ENCODE measurements at places on chromosomes 4 and X. TPM values are rescaled to one million over a fixed set of nuclear protein-coding genes. Genes with fewer than 3 reads are reported as not detected.
A peak's percentile ranks its signal among the peaks of the same experiment; 100 is the strongest.

DNA sequence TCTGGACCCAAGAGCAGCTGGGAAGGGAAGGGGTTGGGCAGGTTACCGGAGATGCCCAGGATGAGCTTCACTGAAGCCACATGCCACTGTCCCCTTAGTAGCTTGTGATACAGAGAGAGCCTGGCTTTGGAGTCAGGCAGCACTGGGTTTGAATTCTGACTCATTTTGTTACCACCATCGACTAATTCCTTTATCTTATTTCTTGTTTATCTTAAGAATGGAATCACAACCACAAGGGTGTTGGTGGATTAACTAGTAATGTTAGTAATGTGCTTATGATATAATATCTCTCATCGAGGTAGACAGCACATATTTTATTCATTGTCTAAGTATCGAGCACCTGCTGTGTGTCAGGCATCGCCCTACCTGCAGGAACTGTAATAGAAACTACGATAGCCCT, 17.7 kb upstream of the STX18 start:
- DNase-seq = no peak

DNA sequence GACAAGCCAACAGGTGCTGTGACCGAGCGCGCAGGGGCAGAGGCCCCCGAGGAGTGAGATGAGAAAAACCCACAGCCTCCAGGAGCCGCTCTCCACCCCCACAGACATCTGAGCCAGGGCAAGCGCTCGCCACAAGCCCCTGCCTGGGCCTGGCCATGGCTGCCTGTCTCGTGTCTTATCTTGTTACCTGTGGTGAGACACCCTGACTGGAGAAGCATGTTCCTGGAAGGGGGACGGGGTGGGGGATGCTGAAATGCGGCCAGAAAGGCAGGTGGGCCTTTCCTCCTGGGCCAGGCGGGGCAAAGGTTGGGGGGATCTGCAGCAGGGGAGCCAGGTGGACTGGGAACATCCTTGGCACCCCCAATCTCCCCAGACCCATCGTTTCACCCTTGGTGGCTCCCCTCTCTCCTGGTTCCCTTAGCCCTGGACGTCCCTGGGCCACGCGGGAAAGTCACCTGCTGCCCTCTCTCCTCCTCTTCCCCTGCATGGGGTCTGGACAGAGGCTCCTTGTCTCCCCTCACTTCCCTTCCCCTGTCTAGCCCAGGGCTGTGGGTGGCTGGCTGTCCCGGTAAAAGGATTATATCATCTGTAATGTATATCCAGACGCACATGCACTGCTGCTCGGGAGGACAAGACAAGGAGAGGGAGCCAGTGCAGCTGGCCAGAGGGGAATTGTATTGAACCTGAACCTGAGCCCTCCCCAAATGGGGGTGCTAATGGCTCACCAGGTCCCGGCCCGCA, 8.4 kb upstream of the DUSP9 start:
- DNase-seq = no peak

GRCh38 chrX:130111220-130112154, 1.2 kb upstream of the ELF4 start:
- DNase-seq = no peak

DNA sequence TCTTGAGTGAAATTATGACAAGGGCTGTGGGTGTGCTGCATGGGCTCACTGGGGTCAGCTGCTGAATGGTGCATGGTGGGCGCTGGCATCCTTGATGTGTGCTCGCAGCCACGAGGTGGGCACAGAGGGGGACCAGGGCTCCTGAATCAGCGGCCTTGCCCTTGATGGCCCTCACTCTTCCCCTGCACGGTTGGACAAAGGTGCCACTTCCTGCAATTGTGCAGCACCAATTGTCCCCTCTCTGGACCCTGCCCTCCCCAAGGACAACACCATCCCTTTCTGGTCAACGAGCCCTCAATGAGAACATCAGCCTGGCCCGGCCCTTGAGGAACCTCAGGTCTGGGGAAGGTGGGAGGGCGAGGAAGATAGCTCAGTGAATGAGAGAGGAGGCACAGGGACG, 16.1 kb downstream of the ABLIM2 start:
- DNase-seq = no peak

DNA sequence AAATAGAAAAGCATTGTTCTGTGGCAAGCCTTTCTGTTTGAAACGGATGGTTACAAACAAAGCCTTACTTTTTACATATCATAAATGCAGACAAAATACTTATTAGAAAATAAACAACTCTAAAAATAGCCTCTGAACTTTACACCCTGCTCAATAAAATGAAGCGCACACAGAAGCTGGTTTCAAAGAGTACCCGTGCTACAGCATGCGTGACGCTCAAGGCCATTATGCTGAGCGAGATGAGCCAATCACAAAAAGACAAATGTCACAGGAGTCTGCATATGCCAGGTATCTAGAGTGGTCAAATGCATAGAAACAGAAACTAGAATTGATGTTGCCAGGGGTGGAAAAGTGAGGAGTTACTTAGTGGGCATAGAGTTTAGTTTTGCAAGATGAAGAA, 326.5 kb upstream of the GATB start:
- no peak for DNase-seq

DNA sequence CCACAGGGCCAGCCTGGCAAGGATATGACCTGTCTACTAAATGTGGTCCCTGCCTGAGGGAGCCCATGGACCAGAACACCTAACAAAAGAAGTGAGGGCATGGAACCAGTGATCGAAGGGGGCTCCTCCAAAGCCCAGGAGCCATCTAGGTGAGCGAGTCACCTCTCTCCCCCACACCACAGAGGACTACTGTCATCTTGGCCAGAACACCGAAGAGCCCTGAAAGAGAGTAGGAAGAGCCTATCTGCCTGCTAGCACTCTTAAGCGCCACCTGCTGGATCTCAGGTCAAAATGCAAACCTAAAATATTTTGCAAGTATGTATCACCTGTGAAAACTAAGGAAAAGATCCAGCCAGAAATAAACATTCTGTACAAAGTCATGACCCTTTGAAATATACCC, 137.9 kb upstream of the ZXDB start:
- DNase-seq = peak; percentile 13

- DNase-seq = no peak
These were observed 106.7 kb downstream of the CORIN start for GRCh38 chr4:47731182-47731581.

DNA sequence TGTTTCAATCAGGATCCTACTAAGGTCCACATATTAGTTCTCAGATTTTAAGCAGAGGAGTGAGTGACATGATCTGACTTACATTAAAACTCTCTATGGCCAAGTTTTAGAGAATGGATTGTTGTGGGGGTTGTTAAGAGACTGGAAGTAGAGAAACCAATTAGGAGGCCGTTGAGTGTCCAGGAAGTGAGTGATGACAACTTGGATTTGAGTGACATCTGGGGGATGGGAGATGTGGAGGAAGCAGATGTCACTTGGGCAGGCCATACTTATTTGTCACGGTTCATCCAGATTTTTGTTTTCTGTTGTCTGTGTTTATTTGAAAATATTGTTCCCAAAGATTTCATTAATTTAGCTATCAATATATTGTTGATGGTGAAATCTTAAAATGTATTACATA, 28.3 kb downstream of the ADD1 start:
- DNase-seq = no peak

DNA sequence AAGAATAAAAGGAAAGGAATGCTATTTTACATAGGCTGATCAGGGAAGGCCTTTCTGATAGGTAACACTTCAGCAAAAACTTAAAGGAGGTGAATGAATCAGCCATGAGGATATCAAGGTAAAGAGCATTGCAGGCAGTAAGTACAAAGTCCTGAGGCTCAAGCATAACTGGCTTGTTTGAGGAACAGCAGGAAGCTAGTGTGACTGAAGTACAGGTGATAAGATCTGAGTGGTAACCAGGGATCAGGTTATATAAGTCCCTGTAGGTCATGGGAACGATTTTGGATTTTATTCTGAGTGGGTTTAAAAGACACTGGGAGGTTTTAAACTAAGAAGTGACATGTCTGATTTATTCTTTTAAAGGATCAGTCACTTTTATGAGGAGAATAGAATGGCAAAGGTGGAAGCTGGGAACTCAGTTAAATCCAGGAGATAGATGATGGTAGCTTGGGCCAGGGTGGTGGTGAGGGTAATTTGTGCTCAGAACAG, 47.1 kb upstream of the THOC2 start:
- no peak for DNase-seq

GRCh38 chr4:107876099-107876498, 51.4 kb downstream of the SGMS2 start:
- DNase-seq = peak; percentile 37

- no peak for DNase-seq
These were observed 43.1 kb downstream of the TMEM164 start for GRCh38 chrX:110046001-110046400.

- no peak for DNase-seq
These were observed 13.7 kb downstream of the IRF2 start for GRCh38 chr4:184460499-184461285.

DNA sequence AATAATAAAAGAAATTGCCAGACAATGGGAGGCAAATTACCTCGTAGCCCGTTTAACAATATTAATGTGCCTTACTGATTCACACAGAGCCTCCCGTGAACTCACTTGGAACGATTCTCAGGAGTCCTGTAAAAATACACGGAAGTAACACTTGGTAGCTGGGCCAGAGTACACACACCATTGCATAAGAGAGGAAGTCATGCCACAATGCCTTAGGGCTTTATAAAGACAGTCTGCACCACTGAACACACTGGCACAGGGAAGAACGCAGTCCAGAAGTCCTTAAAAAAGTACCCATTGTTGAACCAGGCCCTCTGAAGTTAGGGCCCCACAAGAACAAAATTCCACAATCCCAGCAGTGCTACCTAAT, 15.1 kb downstream of the SLC2A9 start:
- DNase-seq = peak; percentile 99

- no peak for DNase-seq
These were observed 21.3 kb upstream of the PNPLA4 start for GRCh38 chrX:7948483-7948882.

DNA sequence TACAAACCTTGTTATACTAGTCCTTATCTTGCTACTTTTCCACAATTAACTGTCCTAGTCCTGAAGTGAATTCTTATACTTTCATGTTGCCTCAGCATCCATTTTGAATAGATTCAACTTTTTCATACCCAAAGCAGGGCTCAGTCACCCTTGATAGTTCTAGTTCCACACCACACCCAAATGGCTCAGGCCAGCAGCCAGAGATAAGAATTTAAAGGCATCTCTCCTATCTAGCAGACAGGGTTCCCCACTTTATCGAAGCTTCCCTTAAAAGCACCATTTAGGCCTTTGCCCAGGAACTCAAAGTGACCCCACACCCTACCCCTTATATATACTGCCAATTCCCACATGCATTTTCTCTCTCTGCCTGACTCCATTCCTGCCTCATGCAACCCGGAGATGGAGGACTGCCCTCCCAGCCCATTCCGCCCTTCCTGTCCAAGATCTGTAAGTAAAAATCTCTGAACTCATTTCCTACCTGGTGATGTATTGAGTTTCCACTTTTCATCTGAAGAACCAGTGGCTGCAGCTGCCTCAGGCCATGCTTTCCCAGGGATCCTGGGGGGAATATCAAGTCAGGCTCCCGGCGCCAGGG, 63.7 kb upstream of the TXK start:
- DNase-seq = no peak

DNA sequence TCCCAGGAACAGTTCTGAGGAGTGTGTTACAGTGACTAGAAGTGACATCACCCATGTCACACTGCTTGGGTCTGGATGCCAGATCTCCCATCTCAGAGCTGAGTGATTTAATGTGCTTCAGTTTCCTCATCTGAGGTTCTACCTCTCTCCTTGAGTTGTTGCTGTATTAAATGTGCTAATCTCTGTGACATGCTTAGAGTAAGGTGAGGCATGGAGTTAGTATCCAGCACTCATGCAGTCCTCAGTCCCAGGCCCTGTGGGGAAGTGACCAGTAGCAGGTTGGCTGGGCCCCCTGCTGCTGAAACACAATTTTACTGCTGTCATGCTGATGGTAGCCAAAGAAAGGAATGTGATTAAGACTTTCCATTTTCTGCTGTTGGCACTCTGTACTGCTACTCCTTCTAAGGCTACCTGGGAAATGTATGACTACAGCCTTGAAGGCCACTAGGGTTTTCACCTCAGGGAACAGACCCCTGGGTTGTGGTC, 639.6 kb downstream of the MID1IP1 start:
- DNase-seq = no peak

- DNase-seq = no peak
These were observed 111.4 kb downstream of the ATXN3L start for GRCh38 chrX:13208281-13208935.

DNA sequence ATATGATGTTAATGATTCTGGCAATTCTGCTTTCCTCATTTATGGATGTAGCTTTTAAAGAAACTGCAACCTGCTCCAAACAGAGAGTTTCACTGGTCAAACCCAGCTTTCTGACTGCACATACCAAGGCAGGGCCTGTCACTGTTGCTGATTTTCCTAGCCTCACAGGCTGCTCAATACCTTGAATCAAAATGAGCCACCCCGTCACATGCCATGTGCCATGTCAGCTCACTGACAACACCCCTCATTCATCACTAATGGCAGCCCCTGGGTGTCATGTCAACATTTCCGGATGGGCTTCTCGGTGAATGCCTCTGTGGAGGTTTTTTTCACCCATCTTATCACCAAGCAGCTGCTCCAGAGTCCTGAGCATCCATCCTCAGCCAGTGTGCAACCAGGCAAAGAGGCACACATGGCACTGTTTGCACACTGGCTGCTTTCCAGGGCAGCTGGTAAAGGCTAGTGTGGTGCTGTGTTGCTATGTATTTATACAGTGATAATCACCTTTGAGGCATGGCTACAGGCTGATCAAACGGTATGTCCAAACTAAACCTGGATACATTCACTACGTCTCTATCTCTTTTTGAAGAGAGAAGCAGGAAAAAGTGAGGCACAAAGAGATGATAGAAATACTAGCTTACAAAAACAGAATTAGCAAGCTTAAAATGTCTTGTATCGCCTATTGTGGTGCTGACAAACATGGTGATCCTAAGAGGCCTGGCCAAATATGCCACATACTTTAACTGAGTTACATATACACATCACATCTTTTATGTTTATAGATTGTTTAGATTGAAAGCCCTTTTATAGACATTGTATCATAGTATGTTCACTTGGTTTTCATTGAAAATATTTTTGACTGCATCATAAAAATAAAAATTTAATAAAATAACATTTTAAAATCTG, 94.6 kb upstream of the INPP4B start:
- peak; percentile 15 for DNase-seq

- DNase-seq = no peak
These were observed 16.3 kb downstream of the RBMX2 start for GRCh38 chrX:130418066-130418465.

DNA sequence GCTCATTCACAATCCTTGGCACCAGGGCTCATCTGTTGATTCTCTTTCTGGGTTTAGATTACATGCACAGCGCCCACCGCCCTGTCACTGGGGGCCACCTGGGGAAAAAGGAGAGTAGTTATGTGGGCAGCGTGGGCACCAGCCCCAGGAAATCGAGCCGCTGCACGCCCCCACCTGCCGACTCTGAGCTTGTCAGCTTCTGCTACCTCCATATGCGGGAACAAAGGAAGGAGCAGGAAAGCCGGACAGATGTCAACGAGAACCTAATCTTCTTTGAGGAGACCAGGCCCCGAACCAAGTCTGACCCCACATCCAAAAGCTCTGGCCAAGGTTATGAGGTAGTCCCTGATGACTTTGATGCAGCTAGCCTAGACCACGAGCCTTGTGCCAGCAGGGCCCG, 31.0 kb upstream of the PRPS1 start:
- no peak for DNase-seq

Gene PWWP3B
- total RNA-seq = 1.5 TPM

Gene NPY1R
- 21.1 TPM for total RNA-seq

Gene TRO
- total RNA-seq = 19.5 TPM

Data from renal cortical epithelial cell (primary cell).